Hindlimb muscle (tissue), 1 donor: ENCODE measurements at places on chromosomes 13 and 19. TPM values are rescaled to one million over a fixed set of nuclear protein-coding genes. Genes with fewer than 3 reads are reported as not detected.

DNA sequence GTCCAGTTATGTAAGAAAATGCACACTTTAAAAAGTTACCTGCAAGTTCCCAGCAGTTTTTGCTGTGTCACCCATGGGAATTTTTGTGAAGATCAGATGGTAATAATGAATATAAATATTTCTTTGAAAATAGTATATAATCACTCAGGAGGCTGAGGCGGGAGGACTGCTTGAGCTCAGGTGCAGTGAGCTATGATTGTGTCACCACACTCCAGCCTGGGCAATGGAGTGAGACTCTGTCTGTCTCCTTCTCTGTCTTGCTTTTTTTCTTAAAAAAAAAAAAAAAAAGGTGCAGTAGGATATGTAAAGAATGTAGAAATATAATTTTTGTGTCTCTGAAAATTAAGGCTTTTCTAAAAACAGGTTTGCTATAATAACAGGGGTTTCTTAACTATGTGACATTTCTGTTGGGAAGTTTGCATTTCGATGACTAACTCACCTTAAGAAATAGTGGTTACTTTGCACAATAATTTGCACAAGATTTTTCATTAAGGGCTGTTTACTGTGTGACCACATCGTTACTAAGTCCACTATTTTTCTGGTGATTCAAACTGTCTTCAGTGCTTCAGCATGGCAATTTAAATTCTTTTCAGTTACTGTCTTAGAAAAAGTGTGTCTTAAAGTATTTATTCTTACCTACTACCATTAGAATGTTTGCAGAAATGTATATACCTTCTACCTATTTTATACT, 37.3 kb downstream of the DNAJC3 start:
- DNase-seq: no peak

GRCh38 chr19:39321117-39321831, 611 bp upstream of the LRFN1 start:
- no peak for DNase-seq

DNA sequence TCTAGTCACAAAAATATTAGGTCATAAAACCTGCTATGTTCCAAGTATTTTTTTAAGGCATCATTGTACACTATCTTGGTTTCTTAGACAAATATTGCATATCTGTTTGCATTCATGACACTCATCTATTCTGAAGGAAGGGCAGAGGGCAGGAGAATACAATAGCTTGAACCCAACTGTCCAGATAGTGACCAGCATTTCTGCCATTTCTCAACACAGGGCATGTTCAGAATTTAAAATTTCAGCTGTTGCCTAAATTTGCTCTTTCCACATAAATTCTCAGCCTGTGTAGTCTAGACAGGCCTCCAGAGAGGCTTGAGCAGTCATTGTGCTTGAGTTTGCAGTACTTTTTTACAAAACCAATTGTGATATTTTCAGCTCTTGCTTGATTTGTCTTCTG, 119.5 kb downstream of the ZAR1L start:
- no peak for DNase-seq

DNA sequence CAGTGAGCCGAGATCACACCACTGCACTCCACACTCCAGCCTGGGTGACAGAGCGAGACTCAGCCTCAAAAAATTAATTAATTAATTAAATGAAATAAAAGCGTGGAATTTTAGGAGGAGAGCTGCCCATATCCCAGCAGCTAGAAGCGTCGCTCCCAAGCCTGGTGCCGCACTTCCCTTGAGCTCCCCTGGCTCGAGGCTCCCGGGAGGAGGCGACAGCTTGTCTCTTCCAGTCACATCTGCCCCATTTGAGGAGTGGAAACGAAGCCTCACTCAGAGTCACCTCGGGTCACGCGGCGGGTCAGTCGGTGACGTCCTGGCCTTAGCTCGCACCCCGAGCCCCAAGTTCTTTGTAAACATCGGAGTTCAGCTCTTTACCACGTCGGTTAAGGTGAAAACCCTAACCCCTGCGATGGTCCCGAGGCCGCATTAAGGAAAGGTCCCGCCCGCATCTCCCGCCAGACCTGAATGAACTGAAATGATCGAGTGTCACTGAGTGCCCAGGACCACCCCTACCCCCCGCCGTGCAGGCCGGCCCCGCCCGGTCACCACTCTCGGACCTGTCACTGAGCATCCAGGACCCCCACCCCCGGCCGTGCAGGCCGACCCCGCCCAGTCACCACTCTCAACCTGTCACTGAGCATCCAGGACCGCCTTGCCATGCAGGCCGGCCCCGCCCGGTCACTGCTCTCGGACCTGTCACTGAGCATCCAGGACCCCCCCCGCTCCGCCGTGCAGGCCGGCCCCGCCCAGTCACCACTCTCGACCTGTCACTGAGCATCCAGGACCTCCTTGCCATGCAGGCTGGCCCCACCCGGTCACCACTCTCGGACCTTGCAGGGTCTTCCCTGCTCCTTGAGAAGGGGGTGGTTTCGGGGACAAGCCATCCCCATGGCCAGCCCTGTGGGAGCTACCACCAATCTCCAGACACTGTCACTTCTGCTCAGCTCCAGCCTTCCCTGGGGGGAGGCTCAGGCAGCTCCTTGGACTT, 176.9 kb downstream of the KDM4B start:
- DNase-seq: no peak

DNA sequence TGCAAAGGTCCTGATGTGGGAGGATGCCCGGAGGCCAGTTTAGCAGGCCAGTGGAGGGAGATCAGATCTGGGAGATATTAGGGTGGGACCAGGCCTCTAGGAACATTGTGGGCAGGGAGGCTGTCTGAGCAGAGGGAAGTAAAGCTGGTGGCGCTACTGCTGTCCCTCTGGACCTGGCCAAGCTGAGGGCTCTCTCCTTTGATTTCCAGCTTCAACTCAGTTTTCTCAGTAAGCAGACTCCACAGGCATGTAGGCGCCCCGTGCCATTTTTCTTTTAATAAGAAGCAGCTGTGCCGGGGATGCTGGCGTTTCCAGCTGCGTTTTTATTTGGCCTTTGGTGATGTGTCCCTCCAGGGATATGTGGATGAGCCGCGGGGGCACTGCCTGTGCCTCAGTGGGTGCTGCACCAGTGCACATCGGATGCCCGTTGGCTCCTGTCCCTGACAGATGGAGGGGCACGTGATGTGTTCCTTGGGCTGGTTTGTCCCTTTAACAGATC, 6.7 kb downstream of the DNM2 start:
- DNase-seq: no peak

DNA sequence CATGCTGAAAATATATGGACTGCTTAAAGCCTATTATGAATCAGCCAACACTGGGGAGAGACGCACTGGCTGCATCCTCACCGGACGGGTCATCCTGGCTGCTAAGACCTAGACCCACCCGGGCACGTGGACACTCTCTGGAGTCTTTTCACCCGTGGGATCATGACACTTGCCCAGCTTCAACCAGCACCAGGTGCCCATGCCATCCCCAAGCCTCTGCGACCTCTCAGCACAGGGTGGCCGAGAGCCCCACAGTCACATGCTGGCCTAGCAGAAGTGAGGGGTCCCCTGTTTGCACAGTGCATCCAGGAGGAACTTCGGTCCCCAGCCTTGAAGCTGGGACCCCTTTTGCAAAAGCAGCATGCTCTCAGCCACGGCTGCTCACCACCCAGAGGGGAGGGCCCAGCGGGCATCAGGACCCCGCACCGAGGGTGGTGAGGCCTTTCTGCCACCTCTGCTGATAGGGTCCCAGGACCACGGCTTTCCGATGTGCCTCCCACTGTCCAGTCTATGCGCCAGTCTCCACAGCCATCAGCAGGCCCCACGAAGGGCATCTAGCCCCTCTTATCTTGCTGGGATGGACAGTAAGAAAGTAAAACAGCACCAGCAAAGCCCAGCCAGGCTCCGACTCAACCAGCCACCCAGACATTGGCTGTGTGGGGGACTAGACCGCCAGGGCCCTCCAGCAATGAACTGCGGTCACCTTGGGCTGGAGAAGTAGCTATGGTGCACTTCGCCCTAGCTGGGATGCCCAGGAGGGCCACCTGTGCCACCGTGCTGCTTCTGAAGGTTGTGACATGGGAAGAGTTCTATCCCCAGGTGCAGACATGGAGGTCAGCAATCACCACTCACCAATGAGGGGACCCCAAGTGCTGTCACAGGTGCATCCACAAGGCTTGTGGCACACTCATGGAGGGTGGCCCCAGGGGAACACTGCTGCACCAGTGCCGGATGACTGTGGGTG, 73.1 kb downstream of the CEBPG start:
- no peak for DNase-seq

GRCh38 chr13:33377825-33378224, 92.3 kb upstream of the STARD13 start:
- DNase-seq: no peak

- no peak for DNase-seq
Measured at GRCh38 chr13:45512098-45512496, 47.4 kb downstream of the COG3 start.

- DNase-seq: no peak
Measured at GRCh38 chr19:42250183-42250665, 4.7 kb downstream of the ERF start.

GRCh38 chr19:45136507-45137178, 24.1 kb downstream of the NKPD1 start:
- no peak for DNase-seq

GRCh38 chr13:113597391-113598080, 13.0 kb downstream of the TFDP1 start:
- no peak for DNase-seq

DNA sequence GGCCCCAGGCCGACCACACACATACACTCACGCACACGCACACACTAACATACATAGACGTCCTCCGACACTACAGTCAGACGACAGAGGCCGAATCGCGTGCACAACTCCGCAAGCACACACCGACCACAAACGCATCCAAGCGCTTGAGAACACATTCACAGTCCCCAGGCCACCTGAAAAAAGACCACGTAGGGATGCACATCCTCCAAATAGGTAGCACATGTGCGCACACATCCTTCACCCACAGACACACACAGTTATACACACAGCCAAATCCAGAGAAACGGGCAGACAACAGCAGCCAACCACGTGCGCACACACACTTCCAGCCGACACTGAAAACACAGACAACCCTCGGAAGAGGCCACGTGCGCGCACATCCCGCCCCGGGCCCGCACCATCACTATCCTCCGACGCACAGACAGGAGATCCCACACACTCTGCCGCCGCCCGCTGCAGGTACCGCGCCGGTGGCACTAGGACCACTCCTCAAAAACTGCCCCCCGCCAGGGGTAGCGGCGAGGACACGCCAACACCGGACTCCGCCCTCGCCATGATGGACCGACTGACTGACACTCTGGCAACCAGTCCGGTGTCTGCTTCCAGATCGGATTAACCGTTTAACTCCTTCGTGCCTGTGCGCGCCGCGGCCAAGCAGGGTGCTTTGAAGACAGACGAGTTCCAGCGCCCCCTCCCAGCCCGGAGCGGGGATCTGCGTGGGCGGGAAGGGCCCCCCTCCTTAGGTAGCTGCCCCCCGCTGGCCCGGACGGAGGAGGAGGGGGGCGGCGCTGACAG, 493 bp upstream of the PDE4A start:
- no peak for DNase-seq

GRCh38 chr13:113553511-113554332, 30.8 kb upstream of the TFDP1 start:
- no peak for DNase-seq

SELENOV gene
- not detected for polyA plus RNA-seq

RAB3A gene
- 5.1 TPM for polyA plus RNA-seq

CBY2 gene
- not detected for polyA plus RNA-seq

PCP2 gene
- polyA plus RNA-seq: not detected

RXFP2 gene
- not detected for polyA plus RNA-seq

LILRA2 gene
- polyA plus RNA-seq: 0.74 TPM

ZNF135 gene
- 13.8 TPM for polyA plus RNA-seq

LGALS4 gene
- polyA plus RNA-seq: 1.5 TPM

TMEM259 gene
- polyA plus RNA-seq: 94.8 TPM

DENND1C gene
- polyA plus RNA-seq: 1.2 TPM
